ENCODE measurements at places on chromosomes 6 and 20. TPM values are rescaled to one million over a fixed set of nuclear protein-coding genes. Genes with fewer than 3 reads are reported as not detected.

DNA sequence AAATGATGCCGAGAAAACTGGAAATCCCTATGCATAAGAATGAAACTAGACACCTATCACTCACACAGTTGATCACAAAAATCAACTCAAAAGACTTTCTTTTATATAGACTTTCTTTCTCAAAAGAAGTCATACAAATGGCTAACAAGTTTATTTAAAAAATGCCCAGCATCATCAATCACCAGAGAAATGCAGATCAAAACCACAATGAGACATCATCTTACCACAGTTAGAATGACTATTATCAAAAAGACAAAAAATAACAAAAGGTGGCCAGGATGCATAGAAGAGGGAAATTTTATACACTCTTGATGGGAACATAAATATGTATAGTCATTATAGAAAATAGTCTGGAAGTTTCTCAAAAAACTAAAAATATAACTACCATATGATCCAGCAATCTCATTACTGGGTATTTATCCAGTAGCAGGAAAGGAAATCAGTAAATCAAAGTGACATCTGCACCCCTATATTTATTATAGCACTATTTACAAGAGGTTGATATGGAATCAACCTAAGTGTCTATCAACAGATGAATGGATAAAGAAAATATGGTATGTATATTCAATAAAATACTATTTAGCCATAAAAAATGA lies 3.4 kb upstream of the RNF217 start:
- DNase-seq, result no peak

Gene ARFGEF3
- 6.6 TPM for polyA plus RNA-seq

- no peak for DNase-seq
Measured at GRCh38 chr20:21490105-21490504, 23.8 kb downstream of the NKX2-2 start.

Gene FAM135A
- polyA plus RNA-seq, result 29.4 TPM

DNA sequence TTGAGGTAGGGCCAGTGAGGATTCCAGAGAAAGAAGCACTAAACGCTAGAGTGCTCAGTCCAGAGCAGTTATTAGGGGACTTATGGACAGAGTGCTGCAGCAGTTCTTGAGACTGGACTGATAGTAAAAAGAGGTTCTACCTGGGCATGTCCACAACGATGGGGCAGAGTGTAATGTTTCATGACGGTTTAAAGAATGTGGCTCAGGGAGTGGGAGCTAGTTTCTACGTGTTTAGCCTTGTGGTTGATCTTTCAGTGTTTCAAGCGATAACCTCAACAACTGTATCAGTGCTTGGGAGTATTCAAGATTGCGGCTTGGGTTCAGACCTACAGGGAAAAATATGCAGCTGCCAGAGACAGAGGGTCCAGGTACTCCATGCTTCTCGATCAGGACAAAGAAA lies 67.1 kb downstream of the TULP4 start:
- no peak for DNase-seq

GRCh38 chr6:149031859-149032598 lies 285.2 kb downstream of the UST start:
- DNase-seq, result no peak

- no peak for DNase-seq
Measured at GRCh38 chr20:47531458-47531857, 29.8 kb downstream of the NCOA3 start.

Gene APOBEC2
- 0.34 TPM for polyA plus RNA-seq

- no peak for DNase-seq
Measured at GRCh38 chr6:3888153-3888957, 39.2 kb downstream of the FAM50B start.

GRCh38 chr6:30885481-30885998 lies 1.2 kb downstream of the DDR1 start:
- DNase-seq, result no peak

Gene KCNG1
- 5.7 TPM for polyA plus RNA-seq

- peak; percentile 64 for DNase-seq
Measured at GRCh38 chr6:170049641-170050561, 241.0 kb downstream of the DLL1 start.

DNA sequence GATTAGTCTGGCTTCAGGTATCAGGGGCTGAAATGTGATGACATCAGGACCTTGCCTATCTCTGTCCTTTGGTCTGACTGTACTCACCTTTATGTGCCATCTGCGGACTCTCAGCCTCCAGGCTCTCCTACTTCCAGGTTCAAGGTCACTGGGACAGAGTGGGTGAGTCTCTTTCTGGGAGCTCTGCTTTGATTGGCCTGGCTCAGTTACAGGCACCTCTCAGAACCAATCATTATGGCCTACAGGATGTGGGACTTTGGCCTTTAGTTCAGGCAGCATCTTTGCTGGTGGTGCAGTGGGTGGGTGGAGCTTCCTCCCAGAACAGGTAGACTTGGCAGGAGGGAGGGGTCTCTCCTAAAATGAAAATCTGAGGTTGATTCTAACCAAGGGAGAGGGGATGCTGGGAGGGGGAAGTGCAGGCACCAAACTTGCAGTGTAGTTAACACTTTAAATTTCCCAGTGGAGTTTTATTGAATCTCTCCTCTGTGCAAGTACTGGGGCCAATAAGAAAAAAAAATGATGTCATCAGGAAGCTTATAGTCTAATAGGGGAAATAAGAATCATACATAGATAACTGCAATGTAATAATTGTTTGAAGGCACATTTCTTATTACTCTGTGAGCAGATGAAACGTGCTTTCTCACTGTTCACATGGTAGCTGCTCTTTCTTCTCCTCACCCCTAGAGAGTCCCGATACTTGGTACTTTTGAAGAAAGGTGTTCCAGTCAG lies 53.4 kb downstream of the SLC24A3 start:
- DNase-seq, result no peak

Gene ZSCAN26
- polyA plus RNA-seq, result 40.9 TPM

GRCh38 chr20:37274851-37275524 lies 13.4 kb upstream of the GHRH start:
- DNase-seq, result no peak

Gene ZFP64
- polyA plus RNA-seq, result 19.8 TPM

DNA sequence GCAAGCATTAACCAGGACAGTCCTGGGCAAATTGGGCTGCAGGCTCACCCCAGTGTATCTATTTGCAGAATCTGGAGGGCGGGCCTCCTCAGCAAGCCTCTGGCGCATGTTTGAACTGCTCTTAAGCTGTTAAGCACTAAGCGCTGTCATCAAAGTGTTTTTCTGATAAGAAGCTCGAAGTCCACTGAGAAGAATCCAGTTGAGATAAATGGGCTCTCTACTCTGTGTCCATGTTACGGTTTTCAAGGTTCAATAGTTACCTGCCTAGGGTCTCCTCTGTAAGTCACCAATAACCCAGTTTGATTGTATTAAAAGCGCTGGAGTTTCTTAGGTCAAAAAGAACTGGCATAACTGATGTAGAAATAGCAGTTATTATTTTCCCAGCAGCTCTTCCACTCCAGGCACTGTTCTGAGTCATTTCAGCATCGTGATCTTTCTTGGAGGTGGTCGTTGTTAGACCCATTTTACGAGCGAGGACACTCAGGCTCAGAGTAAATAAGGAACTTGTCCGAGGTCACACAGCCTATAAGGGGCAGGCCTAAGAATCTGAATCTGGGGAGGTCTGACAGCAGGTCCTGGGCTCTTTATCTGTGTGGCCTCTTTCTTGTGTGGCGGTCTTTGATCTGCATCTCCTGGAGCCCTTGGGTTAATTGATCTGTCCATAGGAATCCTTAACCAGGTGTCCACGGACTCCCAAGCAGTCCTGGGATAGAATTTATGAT lies 207.4 kb upstream of the ZNF217 start:
- no peak for DNase-seq

Gene CDH26
- 1.5 TPM for polyA plus RNA-seq

DNA sequence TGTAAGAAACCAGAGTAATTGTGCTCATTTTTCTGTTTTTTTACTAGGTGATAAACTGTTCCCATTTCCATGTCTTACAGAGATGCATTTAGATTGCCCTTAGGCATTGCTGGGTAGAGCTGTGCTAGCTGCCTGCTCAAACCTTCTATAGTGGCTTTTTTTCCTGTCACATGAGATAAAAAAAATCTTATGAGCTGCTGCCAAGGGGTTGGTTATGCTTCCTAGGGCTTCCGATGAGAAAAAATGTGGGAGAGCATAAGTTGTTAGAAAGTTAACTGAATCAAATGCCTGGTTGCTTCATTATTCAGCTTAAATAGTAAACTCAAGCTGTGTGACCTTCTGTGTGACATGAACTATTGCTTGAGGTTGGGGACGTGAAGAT lies 50.0 kb upstream of the NOX3 start:
- no peak for DNase-seq

DNA sequence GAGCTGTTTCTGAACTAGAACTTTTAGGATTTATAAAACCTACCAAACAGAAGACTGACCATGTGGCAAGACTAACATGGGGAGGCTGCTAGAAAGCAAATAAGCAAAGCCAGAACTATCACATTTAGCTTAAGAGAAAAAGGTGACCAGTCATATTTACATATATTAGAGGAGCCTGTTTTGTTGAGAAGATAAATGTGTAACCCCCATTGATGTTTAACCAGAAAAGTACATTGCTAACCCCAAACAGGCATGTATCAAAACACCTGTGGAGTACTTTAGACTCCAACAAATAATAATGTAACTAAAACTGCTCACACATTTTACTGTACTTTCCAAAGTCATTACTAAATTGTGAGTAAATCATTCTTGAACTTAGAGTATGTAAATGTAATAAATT lies 35.0 kb downstream of the AKIRIN2 start:
- DNase-seq, result no peak

DNA sequence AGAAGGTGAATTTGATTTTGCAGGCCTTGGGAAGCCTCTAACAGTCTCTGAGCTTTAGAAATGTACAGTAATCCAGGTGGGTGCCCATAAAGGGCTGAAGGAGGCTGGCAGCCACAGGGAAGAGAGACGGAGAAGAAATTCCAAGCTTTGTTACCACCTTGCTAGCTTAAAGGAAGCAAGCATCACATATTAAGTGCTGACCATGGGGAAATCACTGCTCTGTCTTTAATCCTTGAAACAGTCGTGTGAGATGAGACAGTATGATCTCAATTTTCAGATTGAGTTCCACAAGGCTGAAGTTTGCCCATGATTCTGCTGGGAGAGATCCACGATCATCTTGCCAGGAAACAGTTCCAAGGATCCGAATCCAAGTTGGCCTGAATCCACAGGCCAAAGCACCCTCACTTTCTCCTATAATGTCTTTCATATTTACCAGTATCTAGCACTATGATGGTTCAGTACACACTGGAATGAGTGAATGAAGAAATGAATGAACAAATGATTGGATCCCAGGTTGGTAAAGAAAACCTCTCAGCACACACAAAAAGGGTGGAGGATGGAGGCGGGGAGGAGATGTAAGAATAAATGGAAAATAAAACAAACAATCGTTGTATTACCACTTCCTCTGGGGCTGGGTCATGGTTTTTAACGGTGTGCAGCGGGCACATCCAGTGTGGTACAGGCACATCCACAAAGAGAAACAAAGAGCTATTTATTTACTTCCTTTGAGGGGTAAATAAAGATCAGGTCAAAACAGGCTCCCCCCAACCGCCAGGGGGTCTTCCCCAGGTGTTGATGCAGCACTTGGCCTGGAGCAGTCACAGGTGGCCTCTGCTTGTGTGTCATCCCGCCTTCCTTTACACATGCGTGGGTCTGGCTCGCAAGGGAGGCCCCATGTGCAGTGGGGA lies 28.2 kb upstream of the TAF8 start:
- no peak for DNase-seq

- no peak for DNase-seq
Measured at GRCh38 chr6:157555455-157556143, 174.6 kb downstream of the ZDHHC14 start.

DNA sequence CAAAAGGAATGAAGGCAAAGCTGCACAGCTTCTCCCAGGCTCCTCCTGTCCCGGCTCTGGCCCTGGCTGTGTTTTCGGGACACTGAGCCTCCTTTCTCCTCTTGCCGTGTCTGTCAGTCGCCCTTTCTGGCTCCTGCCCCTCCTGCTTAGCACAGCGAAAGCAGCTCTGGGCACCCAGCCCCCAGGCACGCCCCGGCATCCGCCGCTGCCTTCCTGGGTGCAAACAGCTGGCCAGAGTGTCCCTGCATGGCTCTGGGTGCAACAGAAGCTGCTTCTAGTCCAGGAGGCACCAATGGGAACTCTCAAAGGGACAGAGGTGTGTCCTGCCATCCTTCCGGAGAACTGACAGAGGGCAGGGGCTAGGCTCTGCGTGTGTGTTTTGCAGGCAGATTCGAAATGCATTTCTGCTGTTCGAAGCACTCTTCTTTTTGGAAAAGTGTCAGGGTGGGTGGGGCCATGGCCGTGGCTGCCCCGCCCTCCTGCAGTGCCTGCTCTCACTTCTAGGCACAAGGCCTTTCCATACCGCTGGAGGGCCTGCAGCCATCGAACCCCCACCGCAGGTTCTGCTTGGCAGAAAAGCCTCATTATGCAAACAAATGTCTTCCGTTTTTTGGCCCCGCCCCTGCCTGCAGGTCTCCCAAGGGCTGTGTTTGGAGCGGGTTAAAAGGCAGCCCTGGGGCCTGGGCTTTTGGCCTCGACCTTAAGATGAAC lies 15.5 kb downstream of the COL9A3 start:
- DNase-seq, result no peak

DNA sequence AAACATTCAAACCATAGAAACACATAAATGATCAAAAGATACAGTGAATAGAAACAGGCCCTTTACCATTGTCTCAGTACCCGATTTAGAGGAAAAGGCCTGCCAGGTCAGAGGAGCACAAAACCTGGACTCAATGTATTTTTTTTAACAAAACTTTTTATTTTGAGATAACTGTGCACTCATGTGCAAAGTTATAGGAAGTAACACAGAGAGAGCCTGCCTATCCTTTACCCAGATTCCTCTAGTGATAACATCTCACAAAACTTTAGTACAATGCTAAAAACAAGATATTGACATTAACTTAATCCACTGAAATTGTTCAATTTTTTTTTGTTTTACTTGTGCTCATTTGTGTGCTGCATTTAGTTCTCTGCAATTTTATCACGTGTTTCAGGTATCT lies 36.8 kb upstream of the SAMD3 start:
- no peak for DNase-seq

DNA sequence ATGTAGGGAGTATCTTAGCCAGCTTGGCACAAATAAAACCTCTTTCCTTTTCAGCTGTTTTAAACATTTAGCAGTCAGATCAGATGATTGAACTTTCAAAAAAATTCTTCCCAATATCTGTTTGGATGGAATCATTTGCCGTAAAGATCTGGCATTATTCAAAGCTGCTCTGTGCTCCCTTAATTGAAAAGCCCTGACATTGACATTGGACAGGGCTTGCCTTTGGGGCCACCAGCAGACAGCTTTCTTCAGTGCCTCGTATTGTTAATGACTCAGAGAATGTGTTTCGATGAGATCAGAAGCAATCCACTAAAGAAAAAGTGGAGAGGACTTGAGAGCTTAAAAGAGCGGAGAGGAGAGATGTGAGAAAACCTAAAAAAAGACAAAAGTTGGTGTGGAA lies 343.5 kb downstream of the NRN1 start:
- no peak for DNase-seq

Gene NQO2
- polyA plus RNA-seq, result 67.2 TPM

DNA sequence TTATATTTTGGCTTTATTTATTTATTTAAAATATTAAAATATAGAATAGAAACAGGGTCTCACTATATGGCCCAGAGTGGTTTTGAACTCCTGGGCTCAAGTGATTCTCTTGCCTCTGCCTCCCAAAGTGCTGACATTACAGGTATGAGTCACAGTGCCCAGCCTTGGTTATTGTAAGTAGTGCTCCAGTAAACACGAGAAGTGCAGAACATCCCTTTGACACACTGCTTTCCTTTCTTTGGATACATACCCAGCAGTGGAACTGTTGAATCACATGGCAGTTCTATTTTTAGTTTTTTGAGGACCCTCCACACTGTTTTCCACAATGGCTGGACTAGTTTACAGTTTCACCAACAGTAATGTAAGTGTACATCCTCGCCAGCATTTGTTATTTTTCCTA lies 203.9 kb downstream of the PHF3 start:
- no peak for DNase-seq

All from renal pelvis (tissue), 12 donors.